ENCODE measurements at places on chromosomes 16 and 17.

- no peak for DNase-seq
Observed at GRCh38 chr17:59456428-59456827, 109.0 kb upstream of the DHX40 start.

- DNase-seq: peak; percentile 55
Observed at GRCh38 chr17:3004925-3005324, 58.5 kb downstream of the OR1D5 start.

DNA sequence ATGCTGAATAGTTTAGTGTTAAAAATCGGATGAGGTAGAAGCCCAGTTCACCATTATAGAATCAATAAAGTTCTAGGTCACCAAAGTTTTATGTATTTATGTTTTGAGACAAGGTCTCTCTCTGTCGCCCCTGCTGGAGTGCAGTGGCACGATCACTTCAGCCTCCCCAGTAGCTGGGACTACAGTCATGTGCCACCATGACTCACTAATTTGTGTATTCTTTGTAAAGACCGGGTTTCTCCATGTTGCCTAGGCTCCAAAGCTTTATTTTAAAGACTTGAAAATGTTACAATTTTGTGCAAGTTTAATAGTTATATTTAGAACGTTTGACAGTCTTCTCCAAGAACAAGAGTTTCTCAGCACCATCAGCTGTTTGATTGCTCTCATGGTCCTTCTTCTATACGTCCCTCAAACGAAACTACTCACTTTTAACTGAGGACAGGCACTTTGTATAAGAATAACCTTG is 32.1 kb downstream of the NDE1 start:
- no peak for DNase-seq

DNA sequence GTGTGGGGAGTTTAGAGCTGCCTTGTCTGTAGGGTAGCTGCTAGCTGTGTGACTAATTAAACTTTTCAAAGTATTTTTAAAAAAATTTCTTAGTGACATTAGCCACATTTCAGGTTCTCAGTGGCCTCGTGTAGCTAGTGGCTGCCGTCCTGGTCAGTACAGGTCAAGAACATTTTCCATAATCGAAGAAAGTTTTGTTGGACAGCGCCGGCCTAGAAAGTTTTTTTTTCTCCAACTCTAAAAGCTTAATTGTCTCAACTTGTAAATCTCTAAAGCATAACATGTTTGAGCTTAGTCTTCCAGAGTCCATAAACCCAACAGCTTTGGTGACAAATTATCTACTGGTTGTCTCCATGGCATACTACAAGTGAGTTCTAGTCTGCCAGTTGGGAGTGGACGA is 4.3 kb downstream of the AKAP1 start:
- DNase-seq: no peak

DNA sequence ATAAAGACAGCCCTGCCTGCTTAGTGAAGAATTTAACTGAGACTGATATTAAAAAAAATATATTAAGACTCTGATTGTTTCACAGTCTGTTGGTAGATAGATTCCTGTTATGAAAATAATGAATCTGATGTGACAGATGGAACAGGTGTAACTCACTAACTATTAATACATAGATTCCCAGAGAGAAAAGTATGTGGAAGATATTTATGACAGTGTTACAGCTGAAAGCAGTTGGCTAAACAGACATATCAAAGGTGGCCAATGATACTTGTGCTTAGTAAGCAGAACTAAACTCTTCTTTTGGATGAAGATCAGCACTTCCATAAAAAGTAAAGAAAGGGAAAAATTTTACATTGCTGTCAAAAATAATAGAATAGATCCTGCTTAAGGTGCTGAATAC is 598.2 kb upstream of the CA10 start:
- no peak for DNase-seq

- no peak for DNase-seq
Observed at GRCh38 chr17:2084766-2085647, 30.1 kb downstream of the HIC1 start.

DNA sequence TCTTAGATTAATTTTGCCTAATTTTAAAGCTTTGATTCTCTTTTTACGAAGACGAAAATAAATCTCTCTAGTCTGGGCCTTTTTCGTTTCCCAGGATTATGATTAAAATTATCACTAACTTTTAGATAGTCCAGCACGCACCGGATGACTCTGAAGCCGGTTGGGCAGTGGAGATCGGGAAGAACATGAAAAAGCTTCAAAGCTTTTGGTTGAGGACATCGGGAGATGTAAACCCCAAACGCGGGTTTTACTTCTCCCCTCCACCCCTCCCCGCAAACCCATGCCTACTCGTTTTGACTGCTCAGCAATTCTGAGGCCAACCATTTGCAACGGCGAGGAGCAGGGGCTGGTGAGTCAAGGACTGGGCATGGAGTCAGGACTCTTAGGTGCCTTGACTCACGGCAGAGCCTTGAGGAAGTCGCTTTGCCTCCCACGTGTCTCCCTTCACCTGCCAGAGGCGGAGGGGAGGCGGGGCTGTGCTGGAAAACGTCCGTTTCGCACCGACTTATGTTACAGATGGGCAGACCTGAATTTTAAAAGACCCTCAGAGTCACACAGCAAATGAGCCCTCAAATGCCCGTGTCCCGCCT is 989 bp upstream of the DUSP14 start:
- DNase-seq: peak; percentile 69

DNA sequence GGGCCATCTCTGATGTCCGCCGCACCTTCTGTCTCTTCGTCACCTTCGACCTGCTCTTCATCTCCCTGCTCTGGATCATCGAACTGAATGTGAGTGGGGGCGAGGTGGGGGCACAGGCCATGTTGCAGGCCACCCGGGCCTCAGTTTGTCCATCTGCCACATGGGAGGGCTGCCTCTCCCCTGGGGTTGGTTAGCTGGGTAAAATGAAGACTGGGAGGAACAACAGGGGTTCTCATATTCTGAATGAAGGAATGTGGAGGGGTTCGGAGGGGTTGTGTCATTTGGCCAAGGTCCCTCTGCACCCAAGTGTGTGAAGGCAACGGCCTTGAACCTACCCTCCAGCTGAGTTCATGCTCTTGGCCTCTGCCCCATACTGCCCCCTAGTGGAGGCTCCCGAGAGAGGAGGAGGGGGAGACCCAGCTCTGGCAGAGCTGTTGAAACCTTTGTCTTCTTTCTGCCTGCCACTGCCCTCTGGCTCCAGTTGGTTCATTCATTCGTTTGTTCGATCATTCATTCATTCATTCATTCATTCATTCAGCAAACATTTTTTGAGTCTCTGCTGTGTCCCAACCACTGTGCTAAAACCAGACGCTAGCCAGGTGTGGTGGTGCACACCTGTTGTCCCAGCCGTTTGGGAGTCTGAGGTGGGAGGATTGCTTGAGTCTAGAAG is 11.4 kb upstream of the TCAP start:
- DNase-seq: no peak

DNA sequence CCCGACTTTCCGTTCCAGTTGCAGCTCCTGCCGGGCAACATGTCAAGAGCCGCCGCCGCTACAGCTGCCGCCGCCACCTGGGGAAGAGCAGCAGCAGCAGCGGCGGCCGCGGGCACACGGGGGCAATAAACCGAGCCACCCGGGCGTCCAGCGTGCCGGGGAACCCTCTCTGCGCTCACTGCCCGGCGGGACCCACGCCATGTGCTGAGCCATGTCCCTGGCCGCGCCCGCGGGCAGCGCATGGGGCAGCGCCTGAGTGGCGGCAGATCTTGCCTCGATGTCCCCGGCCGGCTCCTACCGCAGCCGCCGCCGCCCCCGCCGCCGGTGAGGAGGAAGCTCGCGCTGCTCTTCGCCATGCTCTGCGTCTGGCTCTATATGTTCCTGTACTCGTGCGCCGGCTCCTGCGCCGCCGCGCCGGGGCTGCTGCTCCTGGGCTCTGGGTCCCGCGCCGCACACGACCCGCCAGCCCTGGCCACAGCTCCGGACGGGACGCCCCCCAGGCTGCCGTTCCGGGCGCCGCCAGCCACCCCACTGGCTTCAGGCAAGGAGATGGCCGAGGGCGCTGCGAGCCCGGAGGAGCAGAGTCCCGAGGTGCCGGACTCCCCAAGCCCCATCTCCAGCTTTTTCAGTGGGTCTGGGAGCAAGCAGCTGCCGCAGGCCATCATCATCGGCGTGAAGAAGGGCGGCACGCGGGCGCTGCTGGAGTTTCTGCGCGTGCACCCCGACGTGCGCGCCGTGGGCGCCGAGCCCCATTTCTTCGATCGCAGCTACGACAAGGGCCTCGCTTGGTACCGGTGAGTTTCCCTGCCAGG is 604 bp downstream of the HS3ST3B1 start:
- no peak for DNase-seq

GRCh38 chr16:7843261-7843660 is 510.6 kb downstream of the RBFOX1 start:
- DNase-seq: no peak

DNA sequence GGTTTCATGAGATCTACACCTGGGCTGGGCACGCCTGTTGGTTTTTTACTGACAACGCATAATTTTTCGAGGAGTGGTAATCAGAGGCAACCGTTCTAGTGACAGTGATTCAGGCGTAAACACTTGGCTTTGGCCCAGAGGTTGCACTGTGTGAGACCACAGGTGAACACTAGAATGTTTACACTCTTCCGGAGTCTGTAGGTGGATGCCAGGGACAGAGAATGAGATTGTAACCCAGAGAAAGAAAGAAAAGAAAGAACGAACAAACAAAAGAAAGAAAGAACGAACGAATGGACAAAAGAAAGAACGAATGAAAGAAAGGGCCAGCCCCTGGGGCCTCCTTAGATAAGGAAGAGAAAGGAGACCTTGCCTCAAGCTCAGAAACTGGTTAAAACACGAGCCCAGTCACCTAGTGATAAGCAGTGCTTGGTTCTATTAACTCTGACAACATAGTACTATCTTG is 113.2 kb downstream of the PRKCB start:
- DNase-seq: peak; percentile 77

GRCh38 chr16:11418506-11418905 is 73.2 kb downstream of the RMI2 start:
- DNase-seq: no peak

GRCh38 chr16:89320782-89321501 is 103.4 kb downstream of the ZNF778 start:
- peak; percentile 17 for DNase-seq

DNA sequence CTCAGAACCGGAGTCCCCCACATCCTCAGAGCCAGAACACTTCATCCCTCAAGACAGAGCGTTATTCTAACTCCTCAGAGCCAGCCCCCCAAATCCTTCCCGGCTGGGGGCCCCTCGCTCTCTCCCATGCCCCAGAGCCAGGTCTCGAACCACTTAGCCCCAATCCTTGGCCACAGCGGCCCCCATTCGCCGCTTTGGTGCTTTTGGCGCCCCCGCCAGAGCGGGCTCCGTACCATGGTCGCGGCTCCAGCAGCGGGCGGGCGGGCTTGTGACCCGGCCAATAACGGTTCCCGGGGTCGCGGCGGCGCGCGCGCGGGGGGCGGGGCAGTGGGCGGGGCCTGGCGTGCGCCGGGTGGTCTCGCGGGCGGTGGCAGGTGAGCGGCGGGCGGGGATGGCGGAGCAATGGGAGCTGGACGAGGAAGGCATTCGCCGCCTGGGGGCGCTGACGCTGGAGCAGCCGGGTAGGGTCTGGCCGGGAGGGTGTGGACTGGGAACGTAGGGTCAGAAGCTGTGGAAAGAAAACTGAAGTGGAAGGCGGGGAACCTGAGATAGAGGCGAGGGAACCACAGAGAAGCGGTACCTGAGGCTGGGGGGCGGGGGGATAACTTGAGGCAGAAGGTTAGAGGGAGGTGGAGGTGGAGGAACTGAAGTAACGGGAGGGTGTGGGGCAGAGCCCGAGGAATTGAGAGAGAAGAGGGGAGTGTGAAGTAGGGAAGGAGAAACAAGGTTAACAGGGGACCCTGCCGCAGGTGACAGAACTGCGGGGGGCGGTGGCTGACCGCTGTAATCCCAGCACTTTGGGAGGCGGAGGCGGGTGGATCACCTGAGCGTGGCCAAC is at the start of the genes KCTD19 and LRRC36:
Gene KCTD19 (minus strand): TSS at position 270 of the 838 bp plus-strand sequence. CDS start 34 bp downstream, at position 236.
Gene LRRC36 (plus strand): TSS at position 344 of the 838 bp plus-strand sequence. CDS start 48 bp downstream, at position 392.
- peak; percentile 55 for DNase-seq

- DNase-seq: no peak
Observed at GRCh38 chr16:57786632-57787518, 15.4 kb downstream of the KIFC3 start.

GRCh38 chr16:62014319-62014923 is 21.8 kb downstream of the CDH8 start:
- peak; percentile 70 for DNase-seq

DNA sequence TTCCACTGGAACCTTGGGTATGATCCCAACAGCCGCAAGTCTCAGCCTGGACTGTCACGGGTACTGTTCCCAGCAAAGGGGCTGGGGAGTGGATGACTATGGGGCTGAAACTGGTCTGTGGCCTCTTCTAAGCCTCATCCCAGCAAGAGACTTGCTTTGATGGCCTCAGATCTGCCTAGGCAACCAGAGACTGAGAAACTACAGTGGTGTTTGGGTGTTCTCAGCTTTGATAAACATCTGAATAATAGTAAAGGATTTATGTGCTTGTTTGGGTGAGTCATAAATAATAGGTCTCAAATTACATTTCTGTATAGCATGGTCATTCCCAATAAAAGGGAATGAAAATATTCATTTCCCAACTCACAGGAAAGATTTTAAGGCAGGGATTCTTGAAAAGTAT is 30.2 kb upstream of the ULK2 start:
- DNase-seq: no peak

- DNase-seq: no peak
Observed at GRCh38 chr17:18177722-18178121, 5.9 kb upstream of the ALKBH5 start.

DNA sequence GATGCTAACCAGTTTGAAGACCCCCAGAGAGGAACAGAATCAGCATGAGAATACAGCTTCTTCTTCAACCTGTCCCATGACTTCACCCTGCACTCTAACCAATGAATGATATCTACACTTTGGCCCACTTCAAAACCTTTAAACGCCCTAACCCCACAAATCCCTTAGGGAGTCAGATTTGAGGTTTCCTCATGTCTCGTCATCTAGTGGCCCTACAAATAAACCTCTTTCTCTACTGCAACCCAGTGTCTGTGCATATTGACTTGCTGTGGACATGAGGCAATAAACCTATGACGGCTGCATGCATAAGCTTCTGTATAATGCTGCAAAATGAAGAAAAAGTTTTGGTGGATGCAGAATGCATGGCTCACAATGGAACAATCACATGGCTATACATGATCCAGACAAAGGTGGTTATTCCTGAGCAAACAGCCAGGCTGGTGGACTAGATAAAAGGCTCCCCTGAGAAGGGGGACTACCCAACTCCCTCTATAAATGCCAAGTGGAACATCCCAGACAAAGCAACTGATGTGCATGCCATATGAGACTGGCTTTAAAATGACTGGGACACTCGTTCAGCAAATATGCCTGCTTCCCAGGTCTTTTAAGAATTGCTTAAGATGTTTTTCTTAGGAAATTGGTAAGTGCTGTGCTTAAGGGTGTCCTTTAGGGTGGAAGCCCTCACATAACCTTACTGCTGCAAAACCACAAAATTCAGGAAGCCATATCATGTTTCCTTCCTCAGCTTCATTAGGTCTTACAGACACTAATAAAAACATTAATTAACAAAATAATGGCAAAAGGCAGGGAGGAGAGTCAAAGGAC is 12.2 kb downstream of the N4BP1 start:
- DNase-seq: no peak

DNA sequence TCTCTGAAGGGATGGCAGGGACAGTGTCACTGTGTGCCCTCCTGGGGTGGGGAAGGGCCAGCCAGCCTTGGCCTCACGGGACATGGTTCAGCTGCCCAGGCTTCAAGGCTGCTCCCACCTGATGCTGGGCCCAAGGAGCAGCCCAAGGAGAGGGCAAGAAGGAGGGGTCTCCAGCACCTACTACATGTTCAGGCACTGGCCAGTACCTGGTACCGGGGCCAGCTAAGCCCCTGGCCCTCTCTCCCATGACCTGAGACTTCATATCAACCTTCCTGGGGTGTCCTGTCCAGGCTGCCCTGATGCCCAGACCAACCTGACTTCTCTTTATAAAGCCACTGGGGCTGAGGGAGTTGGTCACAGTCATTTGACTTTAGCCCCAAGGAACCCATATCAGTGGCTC is 1.3 kb downstream of the USH1G start:
- no peak for DNase-seq

Data from DMS79 treated with DMSO at 0.1 percent for 48 hours (cell line).